CD4-positive, alpha-beta T cell treated with Interleukin-15 for 4 hours (primary cell): ENCODE measurements at places on chromosomes 7 and 10.

DNA sequence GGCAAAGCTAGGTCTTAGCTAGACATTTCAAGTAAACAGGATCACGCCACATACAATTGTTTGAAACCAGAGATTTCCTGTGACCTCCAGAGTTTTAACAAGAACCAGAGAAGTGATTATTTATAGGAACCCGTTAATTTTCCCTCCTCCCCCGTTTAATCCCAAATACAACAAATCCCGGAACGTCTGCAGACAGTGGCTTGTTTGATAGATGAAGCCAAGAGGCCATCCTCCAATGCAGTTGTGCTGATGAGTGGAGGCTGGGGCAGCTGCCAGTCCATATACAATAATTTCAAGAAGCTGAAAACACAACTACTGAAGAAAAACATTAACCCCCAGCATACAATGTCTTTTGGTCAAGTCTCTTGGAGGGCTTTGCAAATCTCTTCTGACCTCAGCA, 971.6 kb upstream of the ZNF722 start:
- no peak for DNase-seq

DNA sequence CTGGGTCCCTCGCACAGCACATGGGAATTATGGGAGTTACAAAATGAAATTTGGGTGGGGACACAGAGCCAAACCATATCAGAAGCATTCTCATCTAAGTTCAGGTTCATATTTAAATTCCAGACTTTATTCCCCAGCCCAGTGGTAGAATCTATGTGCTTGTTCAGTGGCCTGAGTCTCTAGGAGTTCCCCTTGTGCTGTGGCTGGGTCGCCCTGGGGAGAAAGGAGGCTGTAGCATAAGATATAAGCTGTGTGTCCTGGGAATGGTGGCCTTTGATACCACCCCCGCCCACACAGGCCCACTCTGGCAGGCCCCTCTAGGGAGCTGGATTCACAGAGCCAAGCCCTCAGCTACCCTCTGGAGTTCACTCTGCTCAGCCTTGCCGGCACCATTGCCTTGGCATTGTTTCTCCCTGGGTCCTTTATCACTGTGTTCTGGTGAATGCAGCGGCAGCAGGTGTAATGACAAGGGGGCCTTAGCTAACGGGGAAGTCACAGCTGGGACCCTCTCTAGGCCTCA, 64.2 kb downstream of the MINDY4 start:
- no peak for DNase-seq

GRCh38 chr10:113047605-113047962, 97.5 kb downstream of the TCF7L2 start:
- no peak for DNase-seq

- no peak for DNase-seq
Observed at GRCh38 chr7:8516976-8517375, 83.6 kb downstream of the NXPH1 start.

DNA sequence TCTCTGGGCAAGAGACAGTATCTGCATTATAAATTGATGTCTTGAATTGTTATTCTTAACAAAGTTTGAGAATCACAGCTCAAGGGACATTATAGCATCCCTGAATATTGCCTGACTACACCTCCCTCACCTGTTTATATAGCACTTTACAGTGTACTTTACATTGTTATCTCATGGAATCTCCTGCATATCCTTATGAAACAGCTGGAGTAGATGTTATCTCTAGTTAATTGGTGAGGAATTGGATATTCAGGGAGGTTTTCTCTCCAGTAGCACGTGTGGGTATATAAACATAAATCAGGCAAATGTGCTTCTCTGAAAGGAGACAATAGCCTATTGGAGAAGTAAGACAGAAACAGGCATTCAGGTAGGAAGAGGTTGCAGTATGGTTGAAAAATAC, 117.2 kb downstream of the SRI start:
- no peak for DNase-seq

DNA sequence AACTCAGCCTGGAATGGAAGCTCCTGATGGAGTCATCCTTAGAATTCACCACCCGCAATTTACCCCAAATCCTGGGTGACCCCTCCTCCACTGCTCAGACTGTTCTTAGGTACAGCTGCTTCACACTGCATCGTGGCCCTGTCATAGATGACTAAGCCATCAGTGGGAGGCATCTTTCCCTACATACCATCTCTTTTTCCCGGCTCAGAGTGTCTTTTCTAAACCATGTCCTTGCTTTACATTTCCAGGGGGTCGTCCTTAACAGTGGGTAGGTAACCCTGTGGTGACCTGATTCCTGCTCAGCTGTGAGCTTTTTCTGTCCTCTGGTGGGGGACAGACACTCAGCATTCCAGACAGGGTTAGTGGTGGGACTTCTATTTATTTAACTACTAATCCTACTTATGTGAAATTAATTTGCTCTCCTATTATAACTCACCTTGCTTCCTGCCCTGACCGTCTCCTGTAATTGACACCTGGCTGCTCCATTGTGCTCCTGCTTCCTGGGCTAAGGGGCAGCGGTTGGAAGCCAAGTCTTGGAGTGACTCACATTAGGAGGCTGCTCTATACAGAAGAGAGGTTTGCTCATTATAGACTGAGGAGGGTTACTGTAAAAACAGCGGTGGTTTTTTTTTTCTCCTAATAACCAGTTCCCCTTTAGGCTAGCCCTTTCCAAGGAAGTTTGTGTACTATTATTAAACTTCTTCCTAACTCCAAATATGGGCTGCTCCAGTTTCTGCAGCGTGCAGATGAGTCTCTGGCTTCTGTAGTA, 40.6 kb downstream of the PYROXD2 start:
- no peak for DNase-seq

DNA sequence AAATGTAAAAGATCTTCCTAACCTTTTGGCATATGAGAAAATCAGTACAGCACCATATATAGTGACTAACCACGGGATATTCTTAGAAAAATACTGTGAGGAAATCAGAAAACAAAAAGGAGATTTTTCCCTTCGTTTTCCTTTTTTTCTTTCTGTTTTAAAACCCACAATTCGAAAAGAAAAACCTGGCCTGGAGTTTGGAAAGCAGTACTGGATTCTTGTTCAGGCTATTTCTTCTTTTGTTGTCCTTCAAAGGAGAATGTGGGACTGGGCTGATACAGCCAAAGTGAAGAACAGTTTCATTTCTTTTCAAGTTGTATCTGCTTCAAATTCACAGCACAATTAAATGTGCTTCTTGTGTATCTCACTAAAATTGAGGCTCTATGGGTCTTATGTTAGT, 156.8 kb upstream of the PHYHIPL start:
- DNase-seq, result no peak

GRCh38 chr10:84599254-84599653, 270.9 kb downstream of the CCSER2 start:
- no peak for DNase-seq

DNA sequence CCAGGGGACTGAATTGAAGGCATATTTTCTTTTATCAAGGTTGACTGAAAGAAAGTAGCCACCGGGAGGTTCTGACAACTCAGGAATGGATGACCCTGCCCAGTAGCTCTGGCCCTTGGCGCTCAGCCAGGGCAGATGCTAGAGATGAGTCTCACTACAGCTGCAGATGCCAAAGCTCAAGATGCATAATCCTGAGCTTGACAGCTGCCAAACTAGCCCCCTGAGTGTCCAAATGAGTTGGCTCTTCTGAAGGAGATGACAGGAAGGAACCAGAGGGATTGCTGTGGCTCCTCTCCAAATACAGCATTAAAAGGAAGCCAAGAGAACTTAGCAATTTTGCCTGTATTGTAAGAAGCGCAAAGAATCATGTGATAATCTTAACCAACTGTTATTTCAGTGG, 78.4 kb downstream of the NXPH1 start:
- DNase-seq, result no peak

DNA sequence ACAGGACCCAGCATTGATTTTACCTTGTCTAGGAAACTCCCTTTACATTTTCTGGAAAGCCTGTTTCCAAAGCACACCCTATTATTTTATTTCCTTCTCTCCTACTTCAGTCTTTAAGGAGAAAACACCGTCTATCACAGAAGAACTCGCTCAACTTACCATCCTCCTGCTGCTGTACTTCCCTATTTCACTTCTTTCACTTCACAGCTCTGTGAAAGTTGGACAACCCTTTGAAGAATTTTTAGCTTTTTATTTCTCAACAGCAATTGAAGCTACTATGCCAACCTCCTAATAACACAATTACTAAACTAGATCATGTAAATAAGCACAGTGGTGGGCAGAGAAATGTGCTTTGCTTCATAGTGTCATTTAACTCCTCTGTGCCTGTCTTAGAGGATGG, 166.5 kb downstream of the TFEC start:
- DNase-seq, result no peak

GRCh38 chr10:32265756-32266155, 81.2 kb downstream of the EPC1 start:
- DNase-seq, result no peak

GRCh38 chr7:130893441-130893894, 159.5 kb upstream of the KLF14 start:
- DNase-seq, result no peak

- no peak for DNase-seq
Observed at GRCh38 chr10:30188556-30189237, 129.3 kb upstream of the JCAD start.

DNA sequence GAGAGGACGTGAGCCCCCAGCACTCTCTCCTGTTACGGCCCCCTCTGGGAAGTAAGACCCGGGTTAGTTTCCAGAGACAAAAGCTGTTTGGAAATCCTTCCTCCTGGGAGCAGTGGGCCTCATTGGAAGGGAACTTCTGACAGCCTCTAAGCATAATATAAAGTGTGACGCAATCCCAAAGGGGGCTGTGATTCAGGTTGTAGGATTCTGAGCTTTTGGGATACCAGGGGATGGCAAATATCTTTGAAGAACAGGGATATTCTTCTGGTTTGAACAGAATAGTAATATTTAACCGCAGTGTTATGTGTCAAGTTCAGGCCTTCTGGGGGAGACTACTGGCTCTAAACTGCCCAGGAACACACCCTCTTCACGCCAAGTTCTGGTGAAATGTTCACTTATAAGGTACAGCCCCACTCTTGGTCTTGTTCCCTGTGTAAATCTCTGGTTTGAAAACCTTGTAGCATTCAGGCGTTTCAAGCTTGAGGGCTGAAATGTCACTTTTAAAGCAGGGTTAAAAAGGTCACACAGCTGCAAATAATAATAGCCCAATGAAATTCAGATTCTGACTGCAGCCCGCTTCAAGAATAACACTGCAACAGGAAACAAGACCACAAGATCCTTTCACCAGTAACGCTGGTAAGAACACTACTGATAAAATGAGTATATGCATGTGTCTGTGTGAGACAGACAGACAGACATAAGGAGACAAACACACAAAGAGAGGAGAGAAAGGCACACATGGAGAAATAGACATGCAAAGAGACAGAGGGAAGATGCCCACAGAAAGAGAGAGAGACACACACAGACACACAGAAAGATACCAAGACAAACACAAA, 69.0 kb downstream of the CREB5 start:
- no peak for DNase-seq

DNA sequence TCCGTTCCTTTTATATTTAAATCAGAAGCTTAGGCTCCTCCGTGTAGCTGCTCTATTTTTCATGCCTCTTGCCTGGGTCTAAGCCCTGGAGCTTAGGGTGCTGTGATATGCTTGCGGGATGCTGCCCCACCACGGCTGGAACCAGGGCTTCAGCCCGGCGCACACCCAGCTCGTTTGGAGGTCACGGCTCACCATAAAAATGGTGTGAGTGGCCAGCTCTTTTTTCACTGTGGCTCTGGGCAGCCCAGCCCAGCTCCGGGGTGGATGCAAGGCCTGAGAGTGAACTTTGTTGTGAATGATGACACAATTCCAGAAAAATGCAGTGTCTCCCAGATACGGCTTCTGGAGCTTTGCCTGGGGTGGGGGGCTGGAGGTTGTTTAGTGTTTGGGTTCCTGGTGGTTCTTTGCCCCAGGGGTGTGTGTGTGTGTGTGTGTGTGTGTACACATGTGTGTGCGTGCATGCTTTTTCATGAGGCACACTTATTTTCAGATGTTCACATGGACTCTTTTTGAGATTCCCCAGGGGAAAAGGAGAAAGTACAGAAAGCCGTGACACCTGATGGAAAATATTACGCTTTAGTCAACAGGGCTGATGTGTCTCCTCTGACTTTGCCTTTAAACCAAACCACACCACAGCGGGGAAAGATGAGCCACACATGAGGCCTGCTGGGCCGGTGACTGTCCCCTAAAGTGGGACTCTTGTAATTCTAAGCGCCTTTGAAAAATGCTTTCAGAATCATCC, 46.2 kb downstream of the GRK5 start:
- no peak for DNase-seq

DNA sequence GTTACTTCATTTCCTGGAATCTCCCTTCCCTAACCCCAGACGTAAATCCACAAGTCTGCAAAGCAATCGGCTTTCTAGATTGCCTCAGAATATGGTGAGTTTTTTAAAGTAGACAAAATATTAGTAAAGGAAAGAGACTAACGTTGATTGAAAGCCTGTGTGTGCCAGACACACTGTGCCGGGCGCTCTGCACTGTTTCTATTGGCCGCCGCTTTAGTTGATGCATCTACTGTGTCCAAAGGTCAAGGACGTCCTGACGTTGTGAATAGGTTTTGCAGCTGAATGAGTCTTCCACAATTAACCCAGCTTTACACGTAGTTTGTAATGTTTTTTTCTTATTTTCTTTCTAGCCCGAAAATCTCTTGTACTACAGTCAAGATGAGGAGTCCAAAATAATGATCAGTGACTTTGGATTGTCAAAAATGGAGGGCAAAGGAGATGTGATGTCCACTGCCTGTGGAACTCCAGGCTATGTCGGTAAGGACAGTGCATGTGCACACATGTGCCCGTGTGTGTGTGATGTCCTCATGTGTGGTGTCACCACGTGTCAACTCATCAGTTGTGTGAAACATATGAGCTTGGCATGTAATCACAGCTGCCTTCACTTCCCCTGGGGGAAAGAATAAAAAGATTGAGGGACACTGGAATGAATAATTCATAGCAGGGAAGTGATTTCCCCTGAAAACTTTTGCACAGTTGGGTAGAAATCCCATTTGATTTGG, 232.0 kb downstream of the CCDC3 start:
- DNase-seq, result no peak

- DNase-seq, result no peak
Observed at GRCh38 chr7:75945297-75946168, 30.6 kb downstream of the POR start.

GRCh38 chr10:72088889-72089575, 681 bp upstream of the SPOCK2 start:
- peak; percentile 46 for DNase-seq

GRCh38 chr10:119608316-119609155, 11.8 kb upstream of the TIAL1 start:
- DNase-seq, result peak; percentile 31

- no peak for DNase-seq
Observed at GRCh38 chr7:11175887-11176286, 202.2 kb downstream of the PHF14 start.

DNA sequence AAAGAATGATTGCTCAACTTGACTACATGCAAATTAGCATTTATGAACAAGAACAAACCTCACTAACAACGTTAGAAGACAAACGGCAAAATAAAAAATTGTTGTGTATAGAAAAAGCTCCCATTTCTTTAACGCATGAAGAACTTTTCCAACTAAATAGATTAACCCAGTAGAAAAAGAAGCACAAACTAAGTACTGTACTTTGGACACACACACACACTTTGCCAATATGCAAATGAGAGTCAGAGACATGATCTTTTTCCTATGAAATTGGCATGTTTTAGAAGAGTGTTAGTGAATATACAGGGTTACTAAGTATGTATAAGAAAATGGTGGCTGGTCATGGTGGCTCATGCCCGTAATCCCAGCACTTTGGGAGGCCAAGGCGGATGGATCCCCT, 355.6 kb downstream of the SH2D4B start:
- no peak for DNase-seq
